ENCODE measurements at places on chromosomes 3 and 15. TPM values are rescaled to one million over a fixed set of nuclear protein-coding genes. Genes with fewer than 3 reads are reported as not detected.

GRCh38 chr3:46206282-46207015, 1.7 kb downstream of the CCR1 start:
- peaks cover 65% of the 10 kb centered on the region for H3K4me1 ChIP-seq
- H3K36me3 ChIP-seq: peaks cover 28% of the 10 kb centered on the region
- DNase-seq: no peak
- peak overlapping the region; percentile 40 for H3K4me3 ChIP-seq
- peak overlapping the region; percentile 41 for H3K27ac ChIP-seq

GRCh38 chr15:87619161-87619960, 637.2 kb downstream of the NTRK3 start:
- H3K4me1 ChIP-seq: no peaks in the 10 kb centered on the region
- H3K27me3 ChIP-seq: no peaks in the 10 kb centered on the region
- H3K27ac ChIP-seq: no peak overlapping the region
- H3K4me3 ChIP-seq: no peak overlapping the region

DNA sequence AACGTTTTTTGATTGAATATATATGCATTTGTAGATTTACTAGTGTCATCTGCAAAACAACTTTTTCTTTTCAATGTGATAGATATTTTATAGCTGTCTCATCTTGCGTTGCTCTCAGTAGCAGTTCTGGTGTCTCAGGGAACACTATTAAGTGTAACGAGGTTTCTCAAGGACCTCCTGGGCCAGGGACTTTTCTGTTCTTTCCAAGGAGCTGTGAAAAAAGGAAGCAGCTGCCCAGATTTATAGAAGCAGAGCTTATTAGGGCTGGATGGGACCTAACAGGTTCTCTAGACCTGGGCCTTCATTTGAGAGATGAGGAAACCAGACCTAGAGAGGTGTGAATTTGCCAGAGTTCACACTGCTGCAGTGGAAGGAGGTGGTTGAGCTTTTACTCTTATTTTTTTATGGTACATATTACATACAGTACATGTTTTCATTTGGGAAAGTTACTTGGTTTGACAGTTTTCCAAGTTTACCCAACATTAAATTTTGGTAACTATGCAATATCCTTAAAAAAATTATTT, 16.1 kb downstream of the MAP2K1 start:
- H3K27me3 ChIP-seq: no peaks in the 10 kb centered on the region
- H3K27ac ChIP-seq: peak overlapping the region; percentile 36
- H3K4me1 ChIP-seq: peaks cover 18% of the 10 kb centered on the region
- H3K36me3 ChIP-seq: no peaks in the 10 kb centered on the region
- no peak overlapping the region for H3K4me3 ChIP-seq

GRCh38 chr3:192857260-192857661, 60.4 kb downstream of the MB21D2 start:
- H3K4me1 ChIP-seq: no peaks in the 10 kb centered on the region
- no peaks in the 10 kb centered on the region for H3K27me3 ChIP-seq
- H3K27ac ChIP-seq: no peak overlapping the region
- H3K36me3 ChIP-seq: no peaks in the 10 kb centered on the region
- DNase-seq: no peak

DNA sequence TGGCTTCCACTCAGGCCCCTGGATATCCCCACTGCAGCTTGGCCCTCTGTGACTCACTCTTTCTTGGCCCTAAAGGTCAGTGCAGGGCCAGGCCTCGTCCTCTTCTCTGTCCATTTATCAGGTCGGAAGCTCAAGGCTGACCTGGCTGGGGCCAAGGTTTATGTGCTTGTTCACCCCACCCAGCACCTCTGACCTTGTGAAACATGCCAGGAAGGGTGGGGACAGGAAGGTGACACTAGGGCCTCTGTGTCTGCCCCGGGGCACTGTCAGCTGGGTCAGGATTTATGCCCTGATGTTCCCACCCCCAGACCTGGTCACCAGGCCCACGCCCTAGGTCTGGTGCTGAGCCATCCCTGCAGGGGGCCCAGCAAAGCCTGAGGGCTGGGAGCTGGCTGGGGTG, 103.8 kb downstream of the FBLN2 start:
- no peak for DNase-seq
- peaks cover 54% of the 10 kb centered on the region for H3K4me1 ChIP-seq
- no peak overlapping the region for H3K4me3 ChIP-seq
- H3K36me3 ChIP-seq: no peaks in the 10 kb centered on the region
- H3K27ac ChIP-seq: no peak overlapping the region

- no peak overlapping the region for H3K27ac ChIP-seq
- H3K4me3 ChIP-seq: no peak overlapping the region
- H3K36me3 ChIP-seq: no peaks in the 10 kb centered on the region
These were observed 10.3 kb upstream of the SMAD6 start for GRCh38 chr15:66691727-66692126.

- H3K27ac ChIP-seq: no peak overlapping the region
- no peak for DNase-seq
- no peaks in the 10 kb centered on the region for H3K36me3 ChIP-seq
- H3K4me1 ChIP-seq: no peaks in the 10 kb centered on the region
These were observed 51.8 kb downstream of the ST3GAL6 start for GRCh38 chr3:98814817-98815420.

Gene MNS1
- total RNA-seq: not detected

Data from natural killer cell (primary cell).